Activated CD8-positive, alpha-beta memory T cell treated with anti-CD3 and anti-CD28 coated beads, Interleukin-2, amount 50 U/mL, for 48 hours (primary cell): ENCODE measurements at places on chromosomes 1 and 21.

DNA sequence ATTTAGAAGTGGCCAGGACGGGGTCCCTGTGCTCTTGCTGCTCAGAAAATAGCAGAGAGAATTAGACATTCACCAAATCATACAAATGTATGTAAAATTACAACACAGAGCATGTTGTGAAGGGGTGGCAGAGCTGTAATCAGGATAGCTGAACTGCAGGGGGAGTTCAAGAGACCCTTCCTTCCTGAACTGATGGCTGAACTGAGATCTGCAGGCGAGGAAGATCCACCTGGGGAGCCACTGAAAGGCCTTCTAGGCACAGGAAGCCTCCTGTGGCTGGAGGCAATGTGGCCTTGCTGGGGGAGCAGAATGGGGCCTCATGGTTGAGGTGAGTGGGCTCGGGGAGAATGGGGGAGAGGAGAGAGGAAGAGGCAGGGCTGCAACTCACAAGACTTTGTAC, 216.5 kb downstream of the PRDM2 start:
- no peak for DNase-seq

DNA sequence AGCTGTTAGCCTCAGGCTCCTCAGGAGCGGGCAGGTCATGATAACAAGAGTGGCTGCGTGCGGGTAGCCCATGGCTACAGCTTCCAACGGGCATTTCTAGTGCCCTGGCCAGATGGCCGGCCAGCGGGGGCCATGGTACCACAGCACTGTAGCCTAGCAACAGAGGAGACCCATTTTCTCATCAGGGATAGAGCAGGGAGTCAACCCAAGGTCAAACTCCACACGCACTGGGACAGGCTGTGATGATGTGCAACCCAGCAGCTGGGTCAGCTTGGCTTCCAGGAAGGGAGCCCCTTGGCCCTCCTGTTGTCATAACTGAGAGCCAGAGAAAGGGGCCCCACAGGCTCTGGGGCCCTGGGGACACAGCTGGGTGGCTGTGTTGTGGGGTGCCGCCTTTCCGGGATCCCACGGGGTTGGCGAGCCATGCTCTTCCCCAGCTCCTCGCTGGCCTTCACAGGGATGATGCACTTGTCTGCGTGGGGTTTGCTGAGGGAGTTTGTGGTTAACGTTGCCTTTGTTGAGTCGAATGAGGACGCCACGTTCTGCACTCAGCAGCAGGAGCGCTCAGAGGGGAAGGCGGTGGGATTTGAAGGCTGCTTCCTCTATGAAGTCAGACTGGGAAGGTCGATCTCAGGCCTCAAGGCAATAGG, 46.3 kb downstream of the COL18A1 start:
- no peak for DNase-seq

DNA sequence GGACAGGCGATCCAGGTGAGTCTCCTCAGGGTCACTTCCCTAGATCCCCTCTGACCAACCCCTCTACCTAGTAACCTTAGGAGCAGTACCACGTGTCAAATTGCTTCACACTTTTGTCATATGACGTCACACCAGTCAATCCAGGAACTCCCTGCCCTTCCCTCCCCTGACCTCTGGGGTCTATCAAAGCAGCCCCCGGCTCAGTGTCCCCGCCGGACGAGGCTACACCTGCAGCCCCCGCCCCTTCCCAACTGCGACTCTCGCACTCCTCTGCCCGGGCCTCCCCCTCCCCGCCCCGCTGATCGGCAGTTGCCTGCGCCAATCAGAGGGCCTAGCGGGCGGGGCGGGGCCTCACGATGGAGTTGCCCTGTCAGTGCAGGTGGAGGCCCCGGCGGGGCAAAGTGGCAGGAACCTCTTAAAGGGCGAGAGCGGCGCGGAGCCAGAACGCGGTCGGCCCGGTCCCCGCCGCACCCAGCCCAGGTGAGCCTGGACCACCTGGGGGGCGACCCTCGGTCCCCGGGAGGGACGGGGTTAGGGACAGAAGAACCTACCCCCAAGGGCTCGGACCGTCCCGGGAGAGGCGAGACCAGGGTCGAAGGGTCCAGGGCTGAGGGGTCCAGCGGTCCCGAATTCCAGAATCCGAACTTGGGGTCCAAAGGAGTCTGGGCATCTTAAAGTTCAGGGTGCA, 27.5 kb upstream of the EPB41 start:
- peak; percentile 94 for DNase-seq

GRCh38 chr1:8889925-8890785, 11.7 kb upstream of the ENO1 start:
- DNase-seq: no peak

GRCh38 chr1:43315481-43315880, 14.7 kb downstream of the TIE1 start:
- no peak for DNase-seq

- no peak for DNase-seq
Measured at GRCh38 chr1:32858791-32859190, 11.9 kb downstream of the FNDC5 start.

DNA sequence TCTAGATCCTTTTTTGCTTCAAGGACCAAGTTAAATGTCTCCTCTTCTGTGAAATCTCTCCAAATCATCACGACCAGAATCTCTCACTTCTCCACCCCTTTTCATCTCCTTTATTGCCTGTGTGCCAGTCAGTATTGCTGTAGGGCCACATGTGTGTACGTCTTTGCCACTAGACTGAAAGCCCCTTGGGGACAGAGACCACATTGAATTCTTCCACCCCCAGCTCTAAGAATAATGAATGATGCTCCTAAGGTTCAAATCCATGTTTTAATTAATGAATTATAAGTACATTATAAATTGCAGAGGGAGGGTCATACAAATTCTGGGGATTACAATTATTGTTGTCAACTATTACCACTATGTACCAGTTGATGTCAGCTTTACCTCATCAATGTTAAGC, 343.8 kb downstream of the USP25 start:
- no peak for DNase-seq

GRCh38 chr1:84361796-84362195, 36.5 kb upstream of the DNASE2B start:
- DNase-seq: no peak

DNA sequence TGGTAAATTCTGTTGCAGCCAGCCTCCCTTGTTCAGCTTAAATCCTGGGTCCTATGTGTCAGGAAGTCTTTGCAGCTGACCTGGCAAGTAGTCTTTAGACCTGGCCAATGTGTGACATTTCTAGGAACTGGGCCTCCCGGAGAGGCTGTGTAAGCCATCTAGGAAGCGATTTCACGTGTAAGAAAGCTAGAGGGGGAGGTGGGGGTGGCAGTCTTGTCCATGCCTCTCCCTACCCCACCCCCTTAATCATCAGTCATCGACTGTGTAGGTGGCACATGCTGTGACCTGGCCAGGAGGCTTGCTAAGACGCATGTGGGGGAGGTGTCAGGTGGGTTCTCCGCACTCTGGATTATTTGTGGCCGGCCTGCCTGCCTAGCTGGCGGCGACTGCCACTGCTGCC, 8.4 kb downstream of the C1orf226 start:
- no peak for DNase-seq

GRCh38 chr1:22414244-22414751, 37.4 kb upstream of the ZBTB40 start:
- DNase-seq: peak; percentile 28

DNA sequence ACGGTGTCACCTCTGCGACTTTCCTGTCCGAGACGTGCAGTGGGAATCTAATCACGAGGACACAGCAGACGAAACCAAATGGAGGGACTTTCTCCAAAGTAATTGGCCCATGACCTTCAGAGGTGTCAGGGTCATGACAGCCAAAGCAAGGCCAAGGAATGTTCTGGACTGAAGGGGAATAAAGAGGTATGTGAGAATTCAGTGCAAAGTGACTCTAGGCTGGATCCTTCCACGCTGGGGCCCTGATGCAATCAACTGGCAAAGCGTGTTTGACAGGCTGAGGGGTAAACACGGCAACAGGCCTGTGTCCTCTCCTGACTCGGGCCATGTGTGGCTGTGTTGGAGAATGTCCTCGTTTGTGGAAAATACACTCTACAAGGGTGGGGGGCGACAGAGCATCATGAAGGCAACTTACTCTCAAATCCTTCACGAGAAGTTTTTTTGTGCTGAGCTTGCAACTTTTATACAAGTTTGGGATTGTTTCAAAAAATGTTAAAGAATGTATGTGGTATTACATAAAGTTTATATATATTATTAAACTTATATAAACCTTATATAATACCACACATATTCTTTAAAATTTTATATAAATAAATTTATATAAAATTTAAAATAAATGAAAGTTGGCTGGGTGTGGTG, 1.7 kb downstream of the CFAP74 start:
- no peak for DNase-seq

- DNase-seq: no peak
Measured at GRCh38 chr1:167746988-167747655, 25.3 kb downstream of the MPZL1 start.

DNA sequence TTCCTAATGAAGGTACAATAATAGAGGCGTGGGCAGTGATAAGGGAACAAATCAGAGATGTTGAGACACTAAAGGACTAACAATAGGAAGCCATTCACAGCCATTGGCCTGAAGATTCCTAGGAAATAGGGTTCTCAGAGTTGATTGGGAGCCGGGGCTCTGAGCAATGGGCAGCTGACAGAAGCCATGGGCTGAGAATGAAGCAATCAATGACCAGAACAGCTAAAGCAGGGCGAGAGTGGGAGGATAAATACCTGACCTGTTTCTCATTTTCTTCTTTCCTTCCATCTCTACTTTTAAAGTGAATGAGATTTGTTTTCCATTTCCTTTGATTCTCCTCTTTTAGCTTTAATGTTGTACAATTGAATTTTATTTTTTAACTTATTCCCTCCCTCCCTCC, 774.7 kb upstream of the ADGRL4 start:
- no peak for DNase-seq

DNA sequence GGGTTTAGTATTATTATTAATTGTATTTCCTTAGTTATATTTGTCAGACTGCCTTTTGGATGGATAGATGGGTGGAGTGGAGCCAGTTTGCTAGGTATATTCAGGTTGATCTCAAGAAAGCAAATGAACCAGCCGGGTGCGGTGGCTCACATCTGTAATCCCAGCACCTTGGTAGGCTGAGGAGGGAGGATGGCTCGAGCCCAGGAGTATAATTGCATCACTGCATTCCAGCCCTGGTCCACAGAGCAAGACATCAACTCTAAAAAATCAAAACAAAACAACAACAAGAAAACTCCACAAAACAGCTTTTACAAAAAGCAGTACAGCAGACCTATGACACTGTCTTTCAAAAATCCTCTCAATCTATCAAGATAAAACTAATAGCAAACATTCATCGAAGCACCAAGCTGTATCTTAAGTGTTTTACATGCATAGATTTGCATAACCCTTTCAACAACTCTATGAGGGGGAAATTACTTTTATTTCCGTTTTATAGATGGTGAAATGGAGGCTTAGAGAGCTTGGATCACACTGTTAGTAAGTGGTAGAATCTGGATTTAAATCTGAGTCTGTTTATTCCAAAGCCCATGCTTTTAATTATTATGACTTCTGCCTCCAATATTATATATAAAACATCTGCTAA, 25.5 kb downstream of the KMO start:
- DNase-seq: no peak

DNA sequence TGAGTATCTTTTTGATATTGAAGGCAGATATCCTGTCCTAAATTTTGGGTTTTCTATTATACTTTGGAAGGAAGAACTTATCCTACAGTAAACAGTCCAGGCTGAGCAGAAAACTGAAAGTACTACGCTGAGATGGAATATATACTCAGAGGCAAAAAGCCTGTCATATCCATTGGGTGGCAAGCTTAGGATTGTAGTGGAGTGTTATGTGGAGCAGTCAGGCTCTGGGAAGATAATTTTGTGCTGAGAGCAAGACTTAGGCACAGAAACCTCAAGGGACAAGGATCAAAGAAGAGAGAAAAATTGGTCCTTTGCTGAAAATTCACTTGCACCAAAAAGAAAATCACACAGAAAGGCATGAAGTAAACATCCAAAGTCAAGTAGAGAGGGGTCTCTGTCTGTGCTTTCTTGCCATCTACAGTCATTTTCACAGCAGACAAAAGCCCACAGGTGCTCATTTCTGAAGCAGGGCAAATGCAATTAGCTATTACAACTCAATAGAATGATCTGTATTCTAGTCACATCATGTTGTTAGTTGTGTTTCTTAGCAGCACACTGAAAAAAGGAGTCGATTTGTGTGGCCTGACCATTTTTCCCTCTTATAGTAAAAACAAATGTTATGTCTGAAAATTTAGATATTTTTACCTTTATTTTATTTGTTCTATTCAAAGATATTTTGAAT, 38.5 kb downstream of the CRB1 start:
- no peak for DNase-seq

GRCh38 chr21:41653954-41654491, 112.8 kb downstream of the RIPK4 start:
- no peak for DNase-seq

DNA sequence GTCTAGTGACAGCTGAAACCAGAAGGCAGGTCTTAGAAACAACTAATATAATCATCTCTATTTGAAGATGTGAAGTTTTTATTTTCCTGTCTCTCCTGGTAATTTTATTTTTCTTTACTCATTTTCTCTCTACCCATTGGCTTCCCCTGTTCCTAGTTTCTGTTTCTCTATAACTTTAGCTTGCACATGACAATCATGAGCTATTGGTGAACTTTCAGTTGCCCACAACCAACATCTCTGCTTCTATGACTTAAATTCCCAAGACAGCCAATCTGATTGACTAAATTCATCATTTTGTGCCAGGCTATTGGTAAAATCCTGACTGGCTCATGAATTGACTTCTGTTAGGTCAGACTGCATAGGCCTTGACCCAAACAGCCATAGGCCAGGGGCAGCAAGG, 13.7 kb upstream of the ACADM start:
- no peak for DNase-seq

DNA sequence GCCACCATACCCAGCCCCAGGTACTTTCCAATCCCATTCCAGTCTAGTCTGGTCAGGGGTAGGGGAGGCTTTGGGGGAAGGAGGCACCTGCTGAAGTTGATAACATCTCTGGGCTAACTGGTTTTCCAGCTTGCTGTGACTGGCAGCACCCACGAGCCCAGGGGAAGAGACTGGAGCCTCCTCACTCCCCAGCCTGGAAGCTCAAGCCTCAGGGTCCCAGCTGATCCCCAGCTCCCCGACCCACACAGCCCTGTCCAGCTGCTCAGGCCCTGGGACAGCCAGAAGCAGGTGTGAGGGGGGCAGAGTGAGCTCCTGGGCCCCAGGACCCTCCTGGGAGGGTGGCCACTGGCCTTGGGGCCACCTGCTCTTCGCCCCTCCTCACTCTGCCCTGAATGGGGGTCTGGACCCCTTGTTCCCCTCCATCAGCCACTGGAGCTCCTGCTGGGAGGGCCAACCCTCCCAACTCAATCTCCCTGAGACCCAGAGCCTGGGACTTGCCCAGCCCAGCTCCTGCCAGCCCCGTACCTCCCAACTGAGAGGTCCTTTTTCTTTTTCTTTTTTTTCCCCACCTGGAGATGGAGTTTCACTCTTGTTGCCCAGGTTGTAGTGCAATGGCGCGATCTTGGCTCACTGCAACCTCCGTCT, 23.5 kb upstream of the RNU1-4 start:
- DNase-seq: peak; percentile 44
